ENCODE measurements at places on chromosomes 16 and 17.
A peak's percentile ranks its signal among the peaks of the same experiment; 100 is the strongest.

GRCh38 chr17:3732210-3732621, 8.5 kb downstream of the HASPIN start:
- DNase-seq, result peak; percentile 26

GRCh38 chr17:31880311-31880710, 21.2 kb downstream of the UTP6 start:
- no peak for DNase-seq

- no peak for DNase-seq
Observed at GRCh38 chr17:9468532-9468931, 107.1 kb downstream of the STX8 start.

DNA sequence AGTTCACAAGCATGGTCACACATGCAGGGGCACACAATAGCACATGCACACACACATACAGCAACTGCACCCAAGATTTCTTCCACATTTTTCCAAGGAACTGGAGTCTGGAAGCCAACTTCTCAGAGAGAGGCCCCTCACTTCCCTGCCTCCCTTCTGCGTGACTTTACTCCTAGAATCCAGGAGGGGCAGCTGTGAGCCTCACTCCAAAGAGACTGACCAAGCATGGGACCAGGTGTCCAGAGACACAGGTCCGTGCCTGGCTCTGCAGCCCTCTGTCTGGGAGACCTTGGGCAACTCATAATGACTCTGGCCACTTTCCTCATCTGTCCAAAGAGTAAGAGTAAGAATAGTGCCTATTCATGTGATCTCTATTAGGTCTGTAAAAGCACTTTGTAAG, 104.7 kb upstream of the TMEM132E start:
- no peak for DNase-seq

All from foreskin fibroblast (primary cell).